ENCODE measurements at places on chromosomes 6 and 20.

- DNase-seq = no peak
Measured at GRCh38 chr6:48744948-48745347, 634.0 kb upstream of the PTCHD4 start.

DNA sequence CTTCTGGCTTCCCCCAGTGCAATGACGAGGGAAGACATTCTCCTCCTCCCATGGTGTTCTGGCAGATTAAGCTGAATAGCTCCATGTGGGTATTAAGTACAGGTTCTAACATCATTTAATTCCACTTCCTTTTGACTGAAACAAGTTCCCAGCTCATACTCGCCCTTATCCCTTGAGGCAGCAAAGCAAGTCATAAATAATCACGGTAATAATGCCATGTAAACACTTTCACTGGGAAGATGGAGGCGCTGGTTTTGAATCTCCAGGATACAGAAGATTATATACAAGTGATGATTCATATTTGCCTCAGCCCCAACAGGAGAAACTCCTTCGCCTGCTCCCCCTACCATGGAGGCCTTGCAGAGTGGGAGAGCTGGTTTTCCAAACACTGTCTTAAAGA lies 141.3 kb downstream of the PXDC1 start:
- no peak for DNase-seq

DNA sequence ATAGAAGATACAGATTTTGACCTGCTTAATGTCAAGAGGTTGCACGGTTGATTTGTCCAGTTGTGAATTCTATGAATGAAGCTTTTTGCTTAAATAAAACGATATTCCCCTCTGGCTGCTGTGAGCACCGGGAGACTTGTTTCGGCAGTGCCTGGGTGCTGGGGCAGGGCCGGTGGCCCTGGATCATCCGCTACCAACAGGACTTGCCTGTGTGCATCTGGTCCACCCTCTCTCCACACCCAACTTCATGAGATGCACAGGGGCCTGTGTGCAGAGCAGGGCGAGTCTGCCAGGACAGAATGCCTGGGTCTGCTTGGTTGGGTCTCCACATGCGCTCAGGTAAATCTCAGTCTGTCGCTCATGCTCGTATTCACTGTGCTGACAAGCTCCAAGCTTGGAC lies 65.5 kb downstream of the TSHZ2 start:
- no peak for DNase-seq

GRCh38 chr20:17456279-17456678 lies 74.9 kb downstream of the BFSP1 start:
- no peak for DNase-seq

DNA sequence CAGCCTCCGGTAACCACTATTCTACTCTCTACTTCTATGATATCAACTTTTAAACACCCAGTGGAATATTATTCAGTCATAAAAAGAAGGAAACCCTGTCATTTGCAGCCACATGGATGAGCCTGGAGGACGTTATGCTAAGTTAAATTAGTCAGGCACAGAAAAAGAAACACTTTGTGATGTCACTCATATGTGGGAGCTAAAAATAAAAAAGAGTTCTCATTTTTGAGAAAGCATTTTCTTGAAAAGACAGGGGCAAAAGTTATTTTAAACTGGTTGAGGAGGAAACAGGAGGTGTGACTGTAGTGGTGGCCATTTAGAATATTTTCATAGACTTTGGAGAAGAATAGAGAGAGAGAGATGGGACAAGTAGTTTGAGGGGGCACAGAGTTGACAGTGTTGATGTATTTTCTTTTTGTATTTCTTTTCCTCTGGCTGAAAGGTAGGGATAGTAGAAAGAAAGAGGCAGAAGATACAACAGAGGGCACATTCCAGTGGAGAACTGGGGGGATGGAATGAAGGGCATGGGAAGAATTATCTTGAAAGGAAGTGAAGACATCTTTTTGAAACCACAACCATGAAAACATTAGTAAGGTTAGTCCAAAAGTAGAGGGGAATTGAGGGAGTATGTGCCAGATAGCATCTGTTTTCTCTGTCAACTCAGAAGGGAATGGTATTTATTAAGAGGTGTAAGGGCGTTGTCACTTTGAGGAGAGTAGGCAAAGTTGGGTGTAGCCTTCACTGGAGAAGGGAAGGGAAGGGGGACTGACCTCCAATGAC lies 181.3 kb upstream of the GMDS start:
- DNase-seq = no peak

- no peak for DNase-seq
Measured at GRCh38 chr6:25027221-25027916, 91.6 kb upstream of the RIPOR2 start.

DNA sequence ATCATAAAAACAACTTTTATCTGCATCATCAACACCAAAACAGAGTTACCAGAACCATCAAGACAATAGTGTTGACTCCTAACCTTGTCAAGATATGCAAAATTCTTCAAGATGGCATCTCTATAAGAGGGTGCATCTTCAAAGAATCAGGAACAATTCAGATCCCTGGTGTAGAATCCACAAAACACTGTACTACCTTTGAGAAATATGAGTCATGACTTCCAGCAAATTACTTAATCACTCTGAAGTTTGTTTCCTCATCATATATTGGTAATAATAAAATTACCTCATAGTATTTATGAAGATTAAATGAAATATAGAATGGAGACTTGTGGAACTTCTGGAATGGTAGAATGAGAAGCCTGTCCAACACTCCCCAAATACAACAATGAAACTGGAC lies 221.3 kb upstream of the SUPT3H start:
- no peak for DNase-seq

DNA sequence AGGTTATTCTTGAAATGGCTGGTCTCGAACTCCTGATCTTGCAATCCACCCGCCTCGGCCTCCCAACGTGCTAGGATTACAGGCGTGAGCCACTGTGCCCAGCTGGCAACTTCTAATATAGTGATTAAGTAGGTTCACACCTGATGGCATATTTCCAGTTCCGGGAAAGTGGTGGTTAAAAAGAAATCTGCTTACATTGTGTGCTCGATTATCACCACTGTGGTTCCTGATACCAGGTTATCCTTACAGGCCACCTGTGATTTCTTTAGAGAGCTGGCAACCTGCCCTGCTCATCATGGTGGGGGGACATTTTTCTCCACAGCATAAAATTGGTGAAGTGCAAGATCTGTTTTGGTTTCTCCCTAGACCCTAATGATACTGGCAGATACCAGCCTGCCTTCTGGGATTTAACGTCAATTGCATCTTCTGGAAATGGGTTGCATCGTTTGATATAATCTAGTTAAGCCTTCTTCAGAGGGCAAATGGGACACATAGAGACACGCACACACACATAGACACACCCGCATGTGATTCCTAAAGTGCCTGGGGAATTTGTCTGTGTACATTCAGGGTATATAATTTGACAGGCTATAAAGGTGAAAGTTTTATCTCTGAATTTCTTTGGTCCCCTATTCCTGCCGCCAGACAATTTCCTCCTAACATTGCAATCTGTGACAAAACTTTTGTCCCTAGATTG lies 49.7 kb upstream of the CITED2 start:
- DNase-seq = no peak

DNA sequence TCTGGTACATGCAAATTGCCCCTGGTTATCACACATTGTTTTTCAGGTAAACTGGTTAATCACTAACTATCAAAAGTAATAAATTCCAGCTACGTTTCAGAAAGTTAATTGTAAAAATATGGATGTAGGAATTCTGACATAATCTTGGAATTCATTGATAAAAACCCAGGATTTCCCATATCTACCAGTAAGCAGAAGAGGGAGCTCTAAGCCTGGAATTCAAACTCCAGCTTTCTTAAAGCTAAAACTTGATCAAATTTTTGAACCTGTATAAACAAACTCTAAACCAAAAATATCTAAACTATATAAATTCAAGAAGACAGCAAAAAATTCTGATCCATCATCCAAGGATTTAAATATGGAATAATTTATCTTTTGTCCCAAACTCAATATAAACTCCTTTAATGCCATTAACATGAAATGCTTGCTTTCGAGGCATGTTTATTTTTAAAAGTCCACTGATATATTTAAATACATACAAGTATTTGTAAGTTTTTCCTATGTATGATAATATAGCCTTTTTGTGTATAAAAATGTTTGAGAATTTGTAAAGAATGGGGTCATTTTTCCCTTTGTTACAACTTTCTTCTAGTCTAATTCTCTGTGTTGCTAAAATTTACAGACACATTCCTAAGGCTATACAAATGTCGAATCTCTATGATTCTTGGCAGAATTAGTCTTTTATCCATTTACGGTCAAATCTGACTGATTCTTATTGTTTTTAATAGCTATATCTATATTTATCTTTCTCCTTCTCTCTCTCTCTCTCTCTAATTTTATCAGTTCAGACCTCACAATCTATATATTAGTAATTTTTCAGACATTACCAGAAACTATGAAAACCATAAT lies 91.4 kb upstream of the RNF217 start:
- peak; percentile 50 for DNase-seq

GRCh38 chr6:51360287-51360686 lies 541.6 kb downstream of the TFAP2B start:
- no peak for DNase-seq

GRCh38 chr6:157611406-157611805 lies 211.6 kb upstream of the SNX9 start:
- DNase-seq = no peak

GRCh38 chr6:22764496-22764895 lies 195.1 kb downstream of the HDGFL1 start:
- no peak for DNase-seq

GRCh38 chr6:159769470-159769869 lies 7.6 kb downstream of the ACAT2 start:
- no peak for DNase-seq

DNA sequence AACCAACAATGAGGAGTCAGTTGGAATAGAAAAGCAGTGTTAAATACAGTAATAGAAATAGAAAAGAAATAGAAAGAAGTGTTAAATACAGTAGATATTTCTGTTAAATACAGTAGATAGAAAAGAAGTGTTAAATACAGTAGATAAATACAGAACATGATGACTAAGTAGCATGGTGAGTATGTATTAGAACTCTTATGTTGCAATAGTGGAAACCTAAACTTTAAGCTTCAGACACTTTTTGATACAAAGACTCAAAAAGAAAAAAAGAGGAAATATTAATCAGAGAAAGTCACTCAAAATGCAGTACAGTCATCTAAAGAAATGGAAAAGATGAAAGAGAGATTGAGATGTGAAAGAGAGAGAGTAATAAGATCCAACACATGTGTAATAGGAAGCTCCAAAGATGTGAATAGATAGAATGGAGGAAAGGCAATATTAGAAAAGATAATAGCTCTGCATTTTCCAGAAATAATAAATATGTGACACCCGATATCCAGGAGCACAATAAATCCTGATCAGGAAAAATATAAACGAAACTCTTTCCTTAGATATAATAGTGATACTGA lies 131.5 kb upstream of the KCNK16 start:
- no peak for DNase-seq

DNA sequence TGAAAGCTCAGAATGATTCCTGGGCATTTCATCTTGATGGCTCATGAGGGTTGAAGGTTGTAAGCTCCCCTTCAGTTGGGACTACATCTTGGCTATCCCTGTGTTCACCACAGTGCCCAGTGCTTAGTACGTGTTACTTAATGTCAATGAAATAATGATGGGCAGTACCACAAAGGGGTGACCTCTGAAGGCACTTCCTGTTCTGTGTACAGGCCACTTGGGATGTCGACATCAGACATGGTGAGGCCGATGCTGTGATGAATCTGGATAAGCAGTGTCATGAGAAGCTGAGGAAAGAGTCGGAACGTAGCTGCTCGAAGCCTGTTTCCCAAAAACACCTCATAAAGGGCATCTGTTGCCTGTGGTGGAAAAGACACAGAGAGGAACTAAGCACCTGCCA lies 27.6 kb upstream of the RBL1 start:
- DNase-seq = no peak

DNA sequence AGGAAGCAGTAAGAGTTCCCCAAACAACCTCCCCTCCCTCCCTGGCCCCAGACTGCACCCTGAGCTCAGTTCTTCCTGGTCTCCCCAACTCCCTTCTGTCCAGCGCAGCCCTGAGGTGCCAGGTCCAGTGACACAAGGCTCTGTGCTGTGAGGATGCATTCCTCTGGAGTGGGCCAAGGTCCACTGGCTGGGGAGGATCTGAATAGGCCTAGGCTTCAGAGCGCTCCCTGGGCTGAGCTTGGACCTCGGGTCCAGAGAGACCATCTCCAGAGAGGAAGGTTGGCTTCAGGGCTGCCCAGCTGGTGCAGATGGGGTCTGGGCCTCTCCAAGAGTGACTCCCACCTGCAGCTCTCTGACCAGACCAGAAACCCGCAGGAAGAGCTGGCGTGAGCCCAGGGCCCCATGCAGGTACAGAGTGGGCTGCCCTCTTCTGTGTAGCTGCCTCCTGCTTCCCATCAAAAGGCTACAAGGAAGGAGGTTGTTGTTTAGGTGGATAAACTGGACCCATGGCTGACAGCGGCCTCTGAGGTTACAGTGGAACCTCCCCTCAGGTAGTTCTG lies 52.3 kb upstream of the MLN start:
- no peak for DNase-seq

DNA sequence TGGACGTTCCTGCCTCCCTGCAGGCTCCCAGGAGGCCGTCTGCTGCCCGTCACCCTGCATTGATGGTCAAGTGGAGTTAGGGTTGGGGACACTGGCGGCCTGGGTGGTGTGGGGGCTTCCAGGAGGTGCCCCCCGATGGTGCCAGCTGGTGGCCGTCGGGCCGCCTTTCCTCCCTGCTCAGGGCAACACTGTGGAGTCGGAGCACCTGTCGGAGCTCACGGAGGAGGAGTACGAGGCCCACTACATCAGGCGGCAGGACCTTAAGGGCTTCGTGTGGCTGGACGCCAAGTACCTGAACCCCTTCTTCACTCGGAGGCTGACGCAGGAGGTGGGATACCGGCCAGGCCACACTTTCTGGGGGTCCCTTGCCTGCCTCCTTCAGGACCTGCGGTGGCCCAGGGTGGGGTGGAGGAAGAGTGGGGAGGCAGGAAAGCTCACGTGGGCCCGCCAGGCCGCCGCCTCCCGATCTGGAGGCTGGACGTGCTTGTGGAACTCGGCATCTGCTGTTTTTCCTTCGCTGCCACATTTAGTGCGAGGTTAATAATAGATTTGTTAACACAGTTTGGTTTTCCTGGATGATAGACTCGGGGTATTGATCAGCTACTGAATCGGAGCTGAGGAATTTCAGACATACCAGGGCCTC lies 28.6 kb downstream of the SPATA2 start:
- DNase-seq = no peak

- DNase-seq = no peak
Measured at GRCh38 chr20:53320701-53321100, 272.9 kb downstream of the ZNF217 start.

- no peak for DNase-seq
Measured at GRCh38 chr6:28811873-28812272, 111.9 kb downstream of the TRIM27 start.

GRCh38 chr6:55713436-55713835 lies 134.4 kb upstream of the HMGCLL1 start:
- DNase-seq = no peak

GRCh38 chr20:15902493-15902892 lies 670.8 kb downstream of the KIF16B start:
- no peak for DNase-seq
